Thyroid gland (tissue), 4 donors: ENCODE measurements at places on chromosomes 2 and 18. TPM values are rescaled to one million over a fixed set of nuclear protein-coding genes. Genes with fewer than 3 reads are reported as not detected.
A peak's percentile ranks its signal among the peaks of the same experiment; 100 is the strongest.

BCL2 gene
- 109 TPM for total RNA-seq

CLEC4F gene
- 1.4 TPM for total RNA-seq

PTPRN gene
- total RNA-seq, result 1.9 TPM

KCNF1 gene
- total RNA-seq, result not detected

ZNF142 gene
- 23.2 TPM for total RNA-seq

DNA sequence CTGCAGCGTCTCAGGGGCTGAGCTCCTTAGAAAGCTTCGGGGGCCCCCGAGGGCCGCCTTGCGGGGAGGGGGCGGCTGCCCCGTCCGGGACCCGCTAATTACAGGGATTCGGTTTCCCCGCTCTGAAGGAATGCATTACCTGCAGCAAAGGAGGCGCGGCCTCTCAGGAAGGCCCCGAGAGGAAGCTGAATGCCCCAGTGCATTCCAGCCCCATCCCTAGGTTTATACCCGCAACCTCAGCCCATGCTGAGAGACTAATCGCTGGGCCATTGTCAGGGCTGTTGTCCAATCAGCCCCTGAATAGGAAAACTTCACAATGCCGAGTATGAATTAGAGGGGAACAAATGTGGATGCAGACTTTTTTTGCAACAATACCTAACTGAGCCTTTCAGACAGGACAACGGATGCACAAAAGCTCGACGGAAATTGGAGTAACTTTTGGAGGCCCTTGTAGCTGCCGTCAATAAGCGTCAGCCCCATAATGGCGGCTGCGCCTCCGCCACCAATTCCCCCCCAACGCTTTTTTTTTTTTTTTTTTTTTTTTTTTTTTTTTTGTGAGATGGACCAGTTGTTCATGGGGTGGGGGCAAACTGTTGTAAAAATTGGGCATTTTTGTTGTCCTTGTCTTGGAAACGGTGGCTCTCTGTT is 138.6 kb upstream of the SIX3 start:
- peak overlapping the region; percentile 11 for H3K4me3 ChIP-seq
- no peak overlapping the region for H3K27ac ChIP-seq
- H3K27me3 ChIP-seq, result peaks cover 19% of the 10 kb centered on the region

DNA sequence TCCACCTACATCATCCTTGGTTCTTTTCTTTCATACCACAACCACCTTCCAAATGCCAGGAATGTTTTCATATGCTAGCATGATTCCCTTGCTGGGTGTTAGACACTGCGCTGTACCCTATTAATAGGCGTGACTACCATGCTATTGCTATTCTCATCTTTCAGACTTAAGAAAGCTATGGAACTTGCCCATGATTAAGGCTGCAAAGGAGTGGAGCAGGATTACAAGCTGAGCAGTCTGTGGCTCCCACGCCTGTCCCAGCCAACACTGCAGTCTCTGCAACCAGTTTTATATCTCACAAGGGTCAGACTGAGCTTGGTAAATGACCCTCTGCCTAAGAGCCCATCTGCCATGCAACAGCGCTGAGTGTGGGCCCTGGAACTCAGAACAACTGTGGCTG is 285.7 kb upstream of the POU3F3 start:
- H3K4me1 ChIP-seq, result no peaks in the 10 kb centered on the region
- H3K27ac ChIP-seq, result no peak overlapping the region
- no peak overlapping the region for H3K4me3 ChIP-seq
- no peaks in the 10 kb centered on the region for H3K27me3 ChIP-seq

- H3K36me3 ChIP-seq, result no peaks in the 10 kb centered on the region
- no peak for DNase-seq
- no peaks in the 10 kb centered on the region for H3K27me3 ChIP-seq
- H3K4me1 ChIP-seq, result no peaks in the 10 kb centered on the region
Measured at GRCh38 chr18:72588360-72588759, 44.2 kb upstream of the CBLN2 start.

DNA sequence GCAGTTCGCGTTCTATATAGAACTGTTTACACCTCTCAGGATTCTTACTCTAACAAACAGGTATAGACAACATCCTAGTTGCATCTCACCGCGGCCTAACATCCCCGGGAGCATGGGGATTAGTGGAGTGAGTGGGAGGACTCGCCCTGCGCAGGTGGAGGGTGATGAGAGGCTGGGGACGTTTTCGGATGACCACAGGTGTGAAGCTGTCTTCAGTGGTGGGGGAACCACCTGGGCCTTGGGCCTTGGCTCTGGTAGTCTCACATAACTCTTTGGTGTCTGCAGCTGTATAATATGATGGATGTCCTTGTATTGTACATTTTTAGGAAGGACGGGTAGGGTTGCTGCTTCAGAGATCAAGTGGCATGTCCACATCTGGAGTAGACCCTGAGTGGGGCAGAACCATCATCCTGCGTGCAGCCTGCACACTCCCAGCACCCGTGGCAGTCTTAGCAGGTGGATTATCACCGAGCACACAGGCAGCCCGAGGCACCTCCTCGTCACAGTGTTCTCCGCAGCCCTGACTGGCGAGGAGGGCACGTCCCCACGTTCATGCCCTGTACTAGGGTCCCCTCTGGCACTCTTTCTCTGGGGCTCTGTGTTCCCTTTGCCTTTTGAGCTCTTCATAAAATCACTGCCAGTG is 56.0 kb downstream of the AGAP1 start:
- DNase-seq, result no peak
- no peak overlapping the region for H3K27ac ChIP-seq
- H3K4me3 ChIP-seq, result no peak overlapping the region
- peaks cover 20% of the 10 kb centered on the region for H3K4me1 ChIP-seq
- H3K36me3 ChIP-seq, result no peaks in the 10 kb centered on the region

DNA sequence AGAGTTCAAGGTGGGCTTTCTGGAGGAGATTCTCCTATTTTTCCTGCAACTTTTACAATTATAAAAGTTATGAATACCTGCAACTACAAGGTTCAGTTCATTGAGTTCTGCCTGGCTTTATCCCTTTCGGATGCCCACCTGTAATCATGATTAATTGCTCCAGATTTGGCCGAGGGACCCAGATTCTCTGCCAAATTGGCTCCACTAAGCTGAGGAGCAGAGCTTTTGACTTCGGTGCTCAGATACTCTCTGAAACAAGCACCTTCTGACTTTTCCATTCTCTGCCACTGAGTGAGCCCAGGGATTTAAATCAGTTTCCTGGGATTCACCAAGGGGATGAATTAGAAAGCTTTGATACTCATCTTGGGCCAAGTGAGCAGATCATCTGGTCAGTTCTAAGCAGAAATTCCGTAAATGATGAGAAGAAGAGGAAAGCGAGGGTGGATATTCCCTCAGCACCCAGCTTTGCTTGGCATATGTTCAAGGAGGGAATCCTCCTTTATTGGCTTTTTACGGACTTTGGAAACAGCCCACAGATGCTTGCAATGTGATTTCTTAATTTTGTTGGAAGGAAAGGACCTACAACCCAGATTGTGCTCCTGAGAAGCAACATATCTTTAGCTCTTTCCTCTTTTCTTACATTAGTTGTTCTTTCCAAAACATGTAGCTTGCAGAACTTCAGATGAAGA is 179.2 kb downstream of the SETBP1 start:
- no peaks in the 10 kb centered on the region for H3K36me3 ChIP-seq
- no peaks in the 10 kb centered on the region for H3K27me3 ChIP-seq
- peaks cover 20% of the 10 kb centered on the region for H3K4me1 ChIP-seq

DNA sequence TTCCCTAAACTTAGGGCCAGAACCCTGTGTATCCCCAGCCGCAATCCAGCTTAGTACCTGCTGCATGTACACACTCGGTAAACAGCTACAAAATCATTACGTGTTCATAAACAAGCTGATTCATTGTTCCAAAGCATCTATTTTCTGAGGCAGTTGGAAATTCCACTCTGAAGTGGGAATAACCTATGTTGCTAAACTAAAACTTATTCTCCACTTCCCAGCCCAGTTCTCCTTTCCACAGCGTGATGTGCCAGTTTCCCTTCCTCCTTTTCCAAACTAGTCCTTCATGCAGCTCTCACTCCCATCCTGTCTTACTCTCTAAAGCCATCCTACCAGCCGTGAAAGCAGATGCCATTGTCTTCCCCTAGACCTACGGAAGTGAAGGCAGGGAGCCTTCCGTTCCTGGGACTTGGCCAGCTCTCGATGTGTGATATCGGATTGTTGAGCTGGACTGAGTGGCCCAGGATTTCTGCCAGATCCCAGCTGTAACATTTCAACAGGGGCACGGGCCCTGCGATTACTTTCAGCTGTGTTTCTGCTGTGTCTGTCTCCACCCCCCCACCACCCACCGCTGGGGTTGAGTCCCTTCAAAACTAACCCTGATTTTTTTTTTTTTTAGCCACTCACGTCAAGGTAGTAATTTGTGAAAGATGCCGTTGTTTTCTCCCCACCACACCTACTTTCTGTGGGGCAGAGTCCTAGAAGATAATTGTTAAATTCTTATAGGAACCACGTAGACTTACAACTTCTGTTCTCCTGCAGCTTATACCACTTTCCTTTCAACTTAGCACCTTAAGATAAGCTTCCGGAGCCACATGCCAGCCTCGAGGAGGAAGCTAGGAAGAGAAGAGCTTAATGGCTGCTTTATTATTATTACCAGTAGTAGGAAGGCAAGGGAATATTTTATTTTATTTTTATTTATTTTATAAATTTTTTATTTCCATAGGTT is 100.9 kb downstream of the CRIM1 start:
- no peaks in the 10 kb centered on the region for H3K36me3 ChIP-seq
- H3K4me1 ChIP-seq, result peaks cover 71% of the 10 kb centered on the region
- H3K27ac ChIP-seq, result peak overlapping the region; percentile 16

- H3K27ac ChIP-seq, result no peak overlapping the region
- H3K27me3 ChIP-seq, result no peaks in the 10 kb centered on the region
- H3K36me3 ChIP-seq, result no peaks in the 10 kb centered on the region
- H3K4me3 ChIP-seq, result no peak overlapping the region
- no peak for DNase-seq
Measured at GRCh38 chr2:86593266-86593665, 30.0 kb upstream of the CHMP3 start.

DNA sequence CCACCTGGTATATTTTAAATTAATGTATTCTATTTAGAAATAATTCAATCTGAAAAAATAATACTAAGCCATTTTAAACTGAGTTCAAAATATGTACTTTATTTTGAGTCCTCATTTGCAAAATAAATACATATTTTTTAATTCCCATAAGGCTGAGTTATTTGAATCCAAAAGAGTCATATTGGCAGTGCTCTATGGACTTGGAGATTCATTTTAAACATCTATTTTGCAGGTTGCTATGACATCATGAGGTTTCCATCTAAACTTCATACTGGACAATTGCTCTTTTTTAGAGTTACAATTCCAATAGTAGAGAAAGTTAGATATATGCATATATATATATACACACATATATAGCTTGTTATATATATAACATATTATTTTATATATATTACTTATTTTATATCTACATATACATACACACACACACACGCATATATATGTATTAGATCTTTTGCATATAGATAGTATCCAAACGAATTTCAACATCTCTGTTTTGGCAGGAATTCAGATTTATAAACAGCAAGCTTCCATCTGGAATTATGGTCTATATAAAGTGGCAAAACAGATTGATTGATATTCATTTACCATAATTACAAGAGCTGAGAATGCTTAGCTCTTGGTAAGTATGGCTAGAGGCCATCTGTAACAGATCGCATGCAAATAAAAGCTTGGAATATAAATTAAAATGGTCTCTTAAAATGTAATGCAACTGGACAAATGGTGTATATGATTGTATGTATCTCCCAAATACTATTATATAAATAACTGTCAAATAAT is 34.9 kb downstream of the NOL4 start:
- no peak overlapping the region for H3K4me3 ChIP-seq
- no peaks in the 10 kb centered on the region for H3K36me3 ChIP-seq
- H3K27ac ChIP-seq, result no peak overlapping the region
- no peaks in the 10 kb centered on the region for H3K4me1 ChIP-seq

GRCh38 chr2:174333372-174334277 is 1.1 kb upstream of the SP9 start:
- H3K4me3 ChIP-seq, result no peak overlapping the region
- H3K36me3 ChIP-seq, result no peaks in the 10 kb centered on the region
- no peak overlapping the region for H3K27ac ChIP-seq
- DNase-seq, result no peak

GRCh38 chr2:171430516-171431410 is 3.0 kb downstream of the METTL8 start:
- H3K27ac ChIP-seq, result no peak overlapping the region
- no peaks in the 10 kb centered on the region for H3K27me3 ChIP-seq
- H3K4me3 ChIP-seq, result no peak overlapping the region
- H3K4me1 ChIP-seq, result peaks cover 11% of the 10 kb centered on the region
- H3K36me3 ChIP-seq, result no peaks in the 10 kb centered on the region

DNA sequence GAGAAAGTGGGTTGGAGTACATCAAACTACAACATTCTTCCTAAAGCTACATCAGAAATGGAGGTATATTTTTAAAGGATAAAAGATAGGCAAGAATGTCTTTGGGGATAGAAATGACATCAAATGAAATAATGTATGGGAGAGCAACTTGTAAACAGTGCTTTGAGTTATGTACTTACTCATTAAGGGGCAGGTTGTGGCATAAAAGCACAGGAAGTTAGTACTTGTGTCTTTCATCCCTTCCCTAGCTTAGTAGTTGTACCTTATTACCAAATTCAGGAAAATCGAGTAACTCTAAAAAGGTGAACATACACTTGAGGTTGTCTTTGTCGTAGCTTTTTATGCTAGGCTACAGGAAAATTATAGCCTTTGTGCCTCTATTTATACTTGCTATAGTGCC is 28.9 kb downstream of the PPP1CB start:
- peaks cover 22% of the 10 kb centered on the region for H3K36me3 ChIP-seq
- no peak for DNase-seq
- no peak overlapping the region for H3K27ac ChIP-seq
- peaks cover 6% of the 10 kb centered on the region for H3K4me1 ChIP-seq

DNA sequence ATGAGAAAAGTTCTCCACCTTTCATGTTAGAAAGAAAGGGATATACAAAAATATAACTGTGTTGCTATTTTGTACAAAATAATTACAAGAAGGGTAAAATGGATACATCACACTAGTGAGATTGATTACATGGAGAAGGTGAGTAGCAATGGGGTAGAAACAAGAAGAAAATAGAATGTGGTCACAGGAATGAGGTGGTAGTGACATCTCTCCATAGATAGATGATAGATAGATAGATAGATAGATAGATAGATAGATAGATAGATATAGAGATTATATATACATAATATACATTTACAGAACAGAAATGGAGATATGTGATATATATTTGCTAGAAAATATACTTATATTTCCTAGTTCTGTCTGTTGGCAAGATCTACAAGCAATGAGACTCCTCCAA is 95.3 kb upstream of the RGPD4 start:
- H3K27me3 ChIP-seq, result no peaks in the 10 kb centered on the region
- no peak for DNase-seq
- H3K4me3 ChIP-seq, result no peak overlapping the region
- no peaks in the 10 kb centered on the region for H3K4me1 ChIP-seq
- H3K27ac ChIP-seq, result no peak overlapping the region
